Cortex of kidney (tissue), 1 donor: ENCODE measurements at places on chromosomes 11 and 22.

DNA sequence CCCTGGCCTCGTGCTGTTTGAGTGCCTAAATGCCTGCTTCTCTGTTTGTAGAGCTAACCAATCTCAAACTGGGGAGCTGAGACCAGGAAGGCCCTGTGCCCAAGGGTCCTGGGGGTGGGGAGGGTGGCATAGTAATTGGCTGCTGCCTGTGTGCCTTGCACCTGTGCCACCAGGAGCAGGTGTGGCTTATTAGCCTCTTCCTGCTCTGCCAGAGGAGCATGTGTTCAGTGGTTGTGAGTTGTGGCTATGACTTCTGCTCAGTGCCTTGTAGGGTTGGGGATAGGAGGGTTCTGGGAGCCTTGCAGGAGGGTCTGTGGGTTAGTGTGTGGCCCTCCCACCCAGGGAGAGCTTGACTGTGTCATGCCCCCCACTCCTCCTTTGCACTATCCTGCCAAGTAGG lies 109.2 kb downstream of the ZBTB16 start:
- DNase-seq, result no peak

GRCh38 chr11:46845440-46845739 lies 690 bp downstream of the CKAP5 start:
- no peak for DNase-seq

GRCh38 chr11:109012991-109013390 lies 348.1 kb downstream of the DDX10 start:
- no peak for DNase-seq

- DNase-seq, result no peak
Measured at GRCh38 chr11:67293090-67293489, 4.0 kb downstream of the ANKRD13D start.

DNA sequence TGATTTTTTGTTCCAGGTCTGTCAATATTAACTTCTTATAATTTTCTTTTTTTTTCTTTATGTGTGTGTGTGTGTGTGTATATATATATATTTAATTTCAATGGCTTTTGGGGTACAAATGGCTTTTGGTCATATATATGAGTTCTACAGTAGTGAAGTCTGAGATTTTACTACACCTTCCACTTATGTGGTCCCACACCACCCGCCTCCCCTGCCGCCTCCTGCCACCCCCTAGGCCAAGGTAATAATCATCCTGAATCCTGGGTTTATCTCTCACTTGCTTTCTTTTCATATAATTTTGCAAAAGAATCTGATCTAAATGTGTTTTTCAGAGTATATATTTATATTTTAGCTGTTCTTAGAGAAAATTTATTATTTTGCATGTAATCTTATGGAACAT lies 11.1 kb downstream of the NEAT1 start:
- no peak for DNase-seq

- DNase-seq, result no peak
Measured at GRCh38 chr22:44260216-44261035, 52.3 kb downstream of the SHISAL1 start.

DNA sequence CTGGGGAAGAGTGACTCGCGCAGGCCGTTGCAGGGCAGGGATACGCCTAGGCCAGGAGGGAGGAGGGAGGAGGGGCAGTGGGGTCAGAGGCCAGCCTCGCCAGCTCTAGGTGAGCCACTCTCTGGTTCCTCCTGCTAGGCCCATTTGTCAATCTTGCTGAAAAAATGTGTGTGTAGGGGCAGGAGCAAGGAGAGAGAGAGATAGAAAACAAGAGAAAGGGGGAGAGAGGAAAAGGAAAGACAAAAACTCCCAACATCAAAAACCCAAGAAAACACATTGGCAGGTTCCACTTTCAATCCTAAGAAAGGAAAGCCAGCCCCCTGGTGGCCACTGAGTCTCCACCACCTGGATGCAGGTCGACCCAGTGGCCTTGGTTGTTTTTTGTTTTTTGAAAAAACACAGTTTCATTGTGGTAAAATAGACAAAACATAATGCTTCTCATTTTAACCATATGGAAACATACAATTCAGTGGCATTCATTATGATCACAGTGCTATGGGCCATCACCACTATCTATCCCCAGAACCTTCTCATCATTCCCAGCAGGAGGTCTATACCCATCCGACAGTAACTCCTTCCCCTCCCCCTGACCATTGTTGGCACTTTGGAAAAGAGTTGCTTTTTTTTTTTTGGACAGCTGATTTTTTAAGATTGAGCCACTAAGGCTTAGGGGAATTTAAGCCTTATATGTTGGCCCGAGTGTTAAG lies 10.9 kb downstream of the OMP start:
- DNase-seq, result no peak

- DNase-seq, result no peak
Measured at GRCh38 chr11:69430566-69430965, 50.9 kb upstream of the LINC01488 start.

GRCh38 chr11:130157101-130157500 lies 2.5 kb upstream of the ST14 start:
- DNase-seq, result no peak

DNA sequence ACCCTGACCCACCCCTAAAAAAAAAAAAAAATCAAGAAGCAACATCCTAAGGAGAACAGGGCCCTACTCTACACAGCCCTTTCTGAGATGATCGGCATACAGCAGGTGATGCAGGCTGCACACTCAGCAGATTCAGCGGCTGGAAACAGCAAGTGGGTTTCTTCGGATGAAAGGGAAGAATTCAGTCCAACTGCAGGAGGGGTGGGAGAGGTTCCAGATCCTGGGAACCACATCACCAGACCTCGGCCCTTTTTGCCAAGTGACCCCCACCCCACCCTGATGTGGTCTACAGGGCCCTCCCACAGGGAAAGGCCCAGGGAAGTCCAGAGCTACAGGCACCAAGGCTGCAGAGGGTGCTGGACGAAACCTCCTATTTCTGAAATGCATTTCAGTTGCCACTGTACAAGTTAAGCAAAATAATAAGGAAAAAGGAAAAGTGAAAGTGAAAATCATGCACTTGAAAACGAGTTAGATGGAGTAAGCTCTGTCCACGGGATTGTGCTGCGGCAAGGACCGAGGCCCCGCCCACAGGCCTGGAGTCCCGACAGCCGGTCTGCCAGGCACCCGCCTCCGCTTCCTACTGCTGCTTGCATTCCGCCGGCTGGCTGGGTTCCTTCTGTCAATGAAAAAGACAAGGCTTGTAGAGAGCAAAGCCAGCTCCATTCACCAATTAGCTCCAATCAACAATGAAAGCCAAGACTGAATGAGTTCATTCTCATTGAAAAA lies 16.0 kb upstream of the PHLDA2 start:
- no peak for DNase-seq
